ENCODE measurements at places on chromosomes 2 and 18.

DNA sequence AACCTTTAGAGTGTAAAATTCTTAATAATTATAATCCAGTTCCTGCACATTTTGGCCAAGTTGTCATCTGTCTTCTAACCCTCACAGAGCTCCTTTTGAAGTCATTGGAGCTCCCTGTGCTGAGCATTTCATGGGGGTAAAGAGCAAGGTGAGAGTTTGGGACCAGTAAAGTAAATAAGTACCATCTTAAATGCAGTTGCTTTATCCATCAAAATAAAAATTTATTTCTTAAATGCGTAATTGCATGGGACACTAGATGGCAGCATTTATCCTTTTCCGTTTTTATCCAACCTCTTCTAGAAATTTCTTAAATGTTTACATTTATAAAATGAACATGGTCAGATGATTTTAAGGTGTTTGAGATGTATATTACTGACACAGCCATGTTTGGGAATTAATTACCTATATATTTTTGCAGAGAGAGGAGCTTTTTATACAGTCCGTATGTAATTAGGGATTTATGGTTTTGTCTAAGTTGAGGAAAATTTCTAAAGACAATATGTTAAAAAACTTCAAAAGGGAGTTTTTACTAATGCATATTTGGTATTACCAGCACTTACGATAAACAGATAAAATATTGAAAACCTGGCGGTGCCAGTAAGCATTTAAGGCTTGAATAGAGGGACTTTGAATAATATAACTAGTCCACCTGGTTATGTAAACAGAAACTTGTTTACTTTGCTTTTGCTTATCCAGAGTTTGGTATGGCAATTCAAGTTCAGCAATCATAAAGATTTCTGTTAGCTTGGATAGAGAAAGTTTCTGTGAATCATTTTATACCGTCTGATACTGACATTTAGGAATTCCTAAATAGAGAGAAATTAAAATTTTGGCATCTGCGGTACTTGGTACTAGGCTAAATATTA lies 54.5 kb downstream of the ACSL3 start:
- no peak for DNase-seq

GRCh38 chr18:10405816-10406663 lies 48.4 kb upstream of the APCDD1 start:
- DNase-seq: no peak

- DNase-seq: no peak
Measured at GRCh38 chr2:71336802-71337201, 5.2 kb downstream of the ZNF638 start.

DNA sequence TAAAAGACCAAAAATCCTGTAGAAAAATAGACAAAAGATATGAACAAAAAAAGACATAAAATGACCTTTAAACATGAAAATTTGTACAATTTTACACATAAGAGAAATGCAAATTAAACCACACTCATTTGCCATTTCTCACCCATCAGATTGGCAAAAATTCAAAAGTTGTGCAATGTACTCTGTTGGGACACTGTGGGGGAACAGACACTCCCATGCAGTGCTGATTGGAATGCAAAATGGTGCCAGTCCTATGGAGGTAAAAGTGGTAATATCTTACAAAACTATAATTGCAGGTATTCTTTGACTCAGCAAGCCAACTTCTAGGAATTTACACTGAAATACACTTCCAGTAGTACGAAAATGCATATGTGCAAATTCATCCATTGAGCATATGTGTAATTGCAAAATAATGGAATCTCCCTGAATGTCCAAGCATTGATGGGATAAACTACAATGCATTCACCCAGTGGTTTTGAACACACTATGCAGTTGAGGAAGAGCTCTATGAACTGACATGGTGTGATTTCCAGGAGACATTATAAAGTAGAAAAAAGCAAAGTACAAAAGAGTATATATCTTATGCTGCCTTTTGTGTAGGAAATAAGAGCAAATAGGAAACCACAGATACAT lies 201.8 kb upstream of the ZNF521 start:
- DNase-seq: no peak

DNA sequence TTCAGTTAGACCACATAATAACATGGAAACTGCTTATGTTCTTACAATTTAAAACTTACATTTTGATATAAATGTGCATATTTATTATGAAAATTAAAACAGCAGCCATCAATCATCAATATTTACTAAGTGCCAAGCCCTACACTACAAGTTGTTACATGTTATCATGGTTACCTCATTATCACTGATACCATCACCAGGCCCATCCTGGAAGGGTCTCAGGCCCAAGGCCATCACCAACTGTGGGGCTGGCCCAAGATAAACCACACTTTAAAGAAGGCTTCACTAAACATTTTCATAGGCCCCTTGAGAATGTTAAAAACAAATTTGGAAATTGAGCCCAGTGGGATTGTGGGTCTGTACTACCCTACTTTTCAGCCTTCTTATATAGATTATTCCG lies 6.4 kb downstream of the ITSN2 start:
- DNase-seq: no peak

GRCh38 chr2:201267278-201268030 lies 7.1 kb downstream of the CASP8 start:
- no peak for DNase-seq

DNA sequence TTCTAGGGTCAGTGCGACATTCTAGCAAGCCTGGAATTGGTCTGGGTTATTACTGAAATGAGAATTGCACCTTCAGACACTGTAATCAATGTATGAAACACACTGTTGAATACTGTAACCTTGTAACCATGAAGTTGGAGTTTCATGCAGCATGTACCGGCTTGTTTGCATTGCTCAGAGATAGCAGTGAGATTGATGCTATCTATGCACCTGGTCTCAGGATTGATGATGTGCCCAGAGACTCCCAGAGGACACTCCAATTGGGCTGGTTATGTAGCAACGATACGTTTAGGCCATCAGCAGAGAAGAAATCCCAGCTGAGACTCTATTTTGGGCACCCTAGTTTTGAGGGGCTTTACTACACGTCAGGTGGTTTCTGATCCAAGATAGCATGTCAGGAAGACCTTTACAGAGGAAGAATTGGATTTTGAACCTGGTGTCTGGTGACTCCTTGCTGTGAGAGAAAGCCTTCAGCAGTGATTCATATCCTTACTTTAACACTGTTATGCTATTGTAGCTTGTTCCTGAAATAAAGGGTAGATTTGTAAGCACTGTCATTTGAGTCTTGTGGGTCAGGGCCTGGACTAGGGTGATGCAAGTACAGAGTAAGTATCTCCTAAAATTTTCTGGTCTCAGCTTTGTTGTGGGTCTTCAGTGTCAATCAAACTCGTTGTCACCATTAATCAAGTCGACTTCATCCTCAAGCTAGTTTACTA lies 305.1 kb upstream of the GULP1 start:
- no peak for DNase-seq

DNA sequence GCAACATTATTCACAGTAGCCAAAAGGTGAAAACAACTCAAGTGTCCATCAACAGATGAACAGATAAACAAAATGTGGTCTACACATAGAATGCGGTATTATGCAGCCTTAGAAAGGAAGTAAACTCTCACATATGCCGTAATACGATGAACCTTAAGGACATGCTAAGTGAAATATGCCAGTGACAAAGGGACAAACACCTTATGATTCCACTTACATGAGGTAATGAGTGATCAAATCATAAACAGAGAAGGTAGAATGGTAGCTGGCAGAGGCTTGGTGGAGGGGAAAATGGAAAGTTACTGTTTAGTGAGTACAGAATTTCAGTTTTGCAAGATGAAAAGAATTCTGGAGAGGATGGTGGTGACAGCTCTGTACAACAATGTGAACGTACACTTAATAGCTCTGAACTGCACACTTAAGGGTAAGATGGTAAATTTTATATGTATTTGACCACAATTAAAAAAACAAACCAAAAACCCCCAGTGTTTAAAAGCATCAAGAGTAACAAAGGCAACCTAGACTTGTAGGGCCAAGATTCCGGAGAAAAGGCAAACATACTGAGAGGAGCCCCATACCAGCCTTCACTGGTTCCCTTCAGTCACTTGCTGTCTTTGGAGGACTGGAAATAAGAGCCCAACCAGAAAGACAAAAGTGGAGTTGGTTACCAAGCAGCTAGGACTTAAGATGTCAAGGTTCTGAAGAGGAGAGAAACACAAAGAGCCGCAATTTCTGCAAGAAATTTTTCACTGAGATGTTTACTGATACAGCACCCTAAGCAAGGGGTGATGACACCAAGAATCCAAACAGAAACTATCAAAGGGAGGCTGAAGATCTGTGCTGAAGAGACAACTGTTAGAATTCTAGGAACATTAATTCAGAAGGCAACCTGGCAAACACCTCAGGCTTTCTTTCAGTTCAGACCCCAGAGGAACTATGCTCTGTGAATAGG lies 61.3 kb downstream of the CUL3 start:
- no peak for DNase-seq

- DNase-seq: no peak
Measured at GRCh38 chr2:85922199-85922598, 33.4 kb upstream of the ST3GAL5 start.

GRCh38 chr2:100294162-100294497 lies 28.2 kb downstream of the LONRF2 start:
- no peak for DNase-seq

GRCh38 chr2:230938516-230939065 lies 13.5 kb upstream of the GPR55 start:
- DNase-seq: no peak

DNA sequence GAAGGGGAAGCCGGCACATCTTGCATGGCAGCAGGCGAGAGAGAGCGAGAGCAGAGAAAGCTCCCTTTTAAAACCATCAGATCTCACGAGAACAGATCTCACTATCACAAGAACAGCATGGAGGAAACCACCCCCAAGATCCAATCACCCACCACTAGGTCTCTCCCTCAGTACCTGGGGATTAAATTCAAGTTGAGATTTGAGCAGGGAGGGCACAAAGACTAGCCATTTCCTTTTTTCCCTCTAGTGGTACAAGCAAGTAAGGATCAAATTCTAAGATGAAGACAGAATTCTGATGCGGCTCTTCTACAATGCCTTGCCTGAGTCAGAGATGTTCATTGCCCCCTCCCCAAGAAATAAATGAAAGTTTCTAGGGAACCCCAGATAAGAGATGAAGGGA lies 45.6 kb upstream of the ANKRD44 start:
- no peak for DNase-seq

GRCh38 chr2:237299906-237300305 lies 114.1 kb downstream of the COL6A3 start:
- no peak for DNase-seq

DNA sequence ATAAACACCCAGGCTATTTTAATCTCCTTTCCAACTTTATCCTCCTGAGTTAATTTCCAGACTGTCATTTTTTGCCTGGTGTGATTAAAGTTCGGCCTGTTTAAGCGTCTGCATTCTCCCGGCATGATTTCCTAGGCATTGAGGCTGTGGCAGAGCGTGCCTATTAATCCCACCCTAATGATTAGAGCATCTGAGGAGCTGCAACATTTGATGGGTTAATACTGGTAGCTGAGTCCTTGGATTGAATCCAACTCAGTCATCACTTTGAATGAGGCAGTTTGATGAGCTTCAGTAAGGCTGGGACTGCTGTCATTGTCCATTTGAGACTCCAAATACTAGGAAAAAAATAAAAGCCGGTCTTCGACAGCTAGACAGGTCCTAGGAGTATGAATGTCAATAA lies 882.5 kb downstream of the SLC4A3 start:
- no peak for DNase-seq

All from stimulated activated CD4-positive, alpha-beta T cell treated with anti-CD3 and anti-CD28 coated beads, Interleukin-1b, Interleukin-23, amount 100 ng/mL, for 4 hours (primary cell).